ENCODE measurements at places on chromosomes 1 and 21.

DNA sequence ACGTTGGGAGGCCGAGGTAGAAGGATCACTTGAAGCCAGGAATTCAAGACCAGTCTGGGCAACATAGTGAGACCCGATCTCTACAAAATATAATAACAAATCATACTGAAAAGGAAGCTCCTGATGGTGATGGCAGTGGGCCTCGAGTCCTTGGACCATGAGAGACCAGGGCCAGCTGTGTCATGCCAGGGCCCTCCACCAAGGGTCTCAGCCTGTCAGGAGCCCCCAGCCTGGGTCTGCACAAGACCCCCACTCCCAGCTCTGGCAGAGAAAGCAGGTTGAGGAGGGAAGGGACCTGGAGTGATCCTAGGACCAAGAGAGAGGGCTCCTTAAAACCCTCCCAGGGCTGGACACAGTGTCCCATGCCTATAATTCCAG, 6.7 kb upstream of the CTRC start:
- DNase-seq, result no peak

GRCh38 chr1:116164150-116164549, 53.0 kb downstream of the MAB21L3 start:
- DNase-seq, result no peak

DNA sequence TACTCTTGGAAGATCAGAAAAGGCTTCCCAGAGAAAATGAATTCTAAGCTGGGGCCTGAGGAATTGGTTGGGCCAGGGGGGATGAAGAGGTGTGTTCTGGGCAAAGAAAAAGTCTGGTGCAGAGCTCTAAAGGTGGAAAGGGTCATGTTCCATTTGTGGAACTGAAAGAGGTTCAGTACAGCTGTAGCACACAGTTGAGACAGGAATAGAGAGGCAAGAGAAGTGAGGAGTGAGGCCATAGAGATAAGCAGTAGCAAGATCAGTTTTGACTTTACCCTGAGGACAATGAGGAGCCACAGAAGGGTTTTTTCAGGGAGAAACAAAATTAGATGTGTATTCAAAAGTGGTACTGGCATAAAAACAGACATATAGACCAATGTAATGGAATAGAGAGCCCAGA, 30.3 kb upstream of the MUTYH start:
- DNase-seq, result no peak

GRCh38 chr1:231499148-231499763, 29.2 kb upstream of the TSNAX start:
- no peak for DNase-seq

DNA sequence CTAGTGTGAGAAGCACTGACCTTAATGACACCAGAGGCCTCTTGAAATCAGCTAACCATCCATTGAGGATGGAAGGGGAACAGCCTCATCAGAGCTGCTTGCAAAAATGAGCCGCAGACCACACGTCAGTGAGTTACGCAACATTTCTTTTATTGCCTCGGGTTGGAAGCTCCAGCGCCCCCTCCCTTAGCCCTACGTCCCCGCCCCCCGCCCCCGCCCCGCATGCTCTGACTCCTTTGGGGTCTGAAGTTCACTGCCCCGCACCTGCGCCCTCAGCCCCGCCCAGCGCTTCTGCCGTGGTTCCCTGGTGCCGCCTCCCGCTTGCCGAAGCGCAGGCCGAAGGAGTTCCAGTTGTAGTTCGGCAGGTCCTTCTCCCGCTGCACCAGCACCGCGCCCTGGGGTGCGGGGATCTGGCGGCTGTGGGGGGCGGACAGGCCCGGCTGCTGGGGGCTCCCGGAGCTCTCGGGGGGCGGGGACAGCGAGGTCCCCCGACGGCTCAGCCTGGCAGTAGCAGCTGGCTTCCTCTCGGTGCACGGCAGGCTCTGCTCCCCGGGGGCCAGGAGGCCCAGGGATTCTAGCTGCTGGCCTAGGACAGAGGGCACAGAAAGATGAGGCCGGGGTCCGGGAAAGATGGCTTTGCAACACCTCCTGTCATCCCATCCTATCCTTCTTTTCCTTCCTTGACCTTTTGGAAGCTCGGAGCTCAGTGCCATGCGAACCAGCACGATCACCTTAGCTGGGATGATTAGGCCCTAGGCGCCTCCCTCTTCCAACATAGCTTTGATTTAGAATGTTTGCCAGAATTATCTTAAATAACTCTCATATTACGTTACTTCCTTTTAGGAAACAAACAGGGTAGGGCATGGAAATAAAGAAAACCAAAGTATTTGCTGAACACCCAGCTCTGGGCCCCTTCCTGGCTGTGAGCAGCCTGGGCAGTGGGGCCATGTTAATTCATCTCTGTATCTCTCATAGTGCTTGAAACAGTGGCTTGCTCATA, 5.8 kb downstream of the KISS1 start:
- DNase-seq, result peak; percentile 41

DNA sequence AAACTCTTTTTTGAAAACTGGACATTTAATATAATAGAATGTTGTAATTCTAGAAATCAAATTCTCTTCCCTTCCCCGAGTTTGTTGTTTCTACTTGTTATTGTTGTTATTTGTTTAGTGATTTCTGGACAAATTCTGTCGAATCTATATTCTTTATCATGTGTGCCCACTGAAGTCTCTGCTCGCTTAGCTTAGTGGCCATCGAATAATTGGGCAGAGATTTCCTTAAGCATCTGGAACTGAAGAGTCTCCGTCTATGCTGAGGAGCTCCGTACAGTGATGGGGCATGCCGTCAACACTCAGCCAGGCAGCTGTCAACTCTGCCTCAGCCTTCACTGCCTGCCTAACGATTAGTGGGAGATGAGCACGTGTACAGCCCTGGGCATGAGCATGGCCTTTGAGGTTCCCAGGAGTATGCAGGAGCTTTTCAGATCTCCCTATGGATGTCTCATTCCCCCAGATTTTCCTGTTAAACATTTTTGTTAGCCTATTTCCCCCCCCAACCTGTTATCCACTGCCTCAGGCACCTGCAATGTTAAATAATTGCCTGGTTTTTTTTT, 66.8 kb downstream of the SLX9 start:
- DNase-seq, result no peak

DNA sequence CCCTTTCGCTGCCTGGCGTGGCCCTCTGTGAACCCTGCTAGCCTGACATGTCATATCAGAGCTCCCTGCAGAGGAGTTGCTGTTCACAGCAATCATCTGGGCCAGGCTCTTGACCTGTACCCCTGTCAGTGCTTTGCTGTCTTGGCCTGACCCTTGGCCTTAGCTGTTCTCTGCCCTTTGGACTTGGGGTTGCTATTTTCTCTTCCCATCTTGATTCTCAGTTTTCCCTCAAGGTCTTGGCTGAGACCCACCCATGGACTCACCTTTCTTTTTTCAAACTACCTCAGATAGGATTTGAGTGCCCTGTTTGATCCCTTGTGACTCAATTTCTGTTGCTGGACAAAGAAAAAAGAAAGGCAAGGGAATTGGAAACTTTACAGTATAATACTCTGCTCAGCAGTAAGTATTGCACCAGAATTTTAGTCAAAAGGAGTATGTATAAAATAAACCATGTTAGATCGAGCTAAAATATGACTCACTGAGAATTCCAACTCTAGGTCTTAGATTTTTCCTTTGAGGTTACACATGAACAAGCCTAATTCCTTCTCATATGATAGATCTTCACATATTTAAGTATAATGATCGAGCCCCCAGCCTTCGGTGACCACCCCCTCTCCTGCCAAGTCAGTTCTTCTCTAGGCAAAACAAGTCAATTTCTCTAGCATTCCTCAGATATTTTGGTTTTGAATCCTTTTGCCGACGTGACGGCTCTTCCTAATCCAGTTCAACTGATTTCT, 110.5 kb downstream of the NGF start:
- DNase-seq, result no peak

DNA sequence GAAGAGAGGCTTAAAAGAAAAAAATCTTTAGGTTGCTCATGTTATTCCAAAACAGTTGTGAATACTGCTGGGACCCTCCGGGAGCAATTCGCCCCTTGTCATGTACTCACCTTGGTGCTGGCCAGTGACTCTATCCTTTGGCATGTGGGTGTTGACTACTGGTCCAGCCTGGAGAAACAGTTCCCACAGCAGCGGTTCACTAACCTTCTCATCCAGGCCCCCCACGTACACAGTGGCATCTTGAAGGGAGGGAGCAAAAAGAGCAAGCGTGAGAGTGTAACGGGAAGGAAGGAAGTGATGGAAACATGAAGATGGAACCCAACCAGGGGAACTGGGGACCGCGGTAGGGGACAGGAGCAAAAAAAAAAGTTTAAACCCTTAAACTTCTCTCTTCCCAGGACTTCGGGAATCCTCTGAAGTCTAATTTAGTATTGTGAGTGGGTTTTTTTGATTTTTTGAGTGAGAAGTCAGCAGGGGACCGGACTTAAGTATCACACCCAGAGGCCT, 494 bp downstream of the SF3B4 start:
- DNase-seq, result no peak

DNA sequence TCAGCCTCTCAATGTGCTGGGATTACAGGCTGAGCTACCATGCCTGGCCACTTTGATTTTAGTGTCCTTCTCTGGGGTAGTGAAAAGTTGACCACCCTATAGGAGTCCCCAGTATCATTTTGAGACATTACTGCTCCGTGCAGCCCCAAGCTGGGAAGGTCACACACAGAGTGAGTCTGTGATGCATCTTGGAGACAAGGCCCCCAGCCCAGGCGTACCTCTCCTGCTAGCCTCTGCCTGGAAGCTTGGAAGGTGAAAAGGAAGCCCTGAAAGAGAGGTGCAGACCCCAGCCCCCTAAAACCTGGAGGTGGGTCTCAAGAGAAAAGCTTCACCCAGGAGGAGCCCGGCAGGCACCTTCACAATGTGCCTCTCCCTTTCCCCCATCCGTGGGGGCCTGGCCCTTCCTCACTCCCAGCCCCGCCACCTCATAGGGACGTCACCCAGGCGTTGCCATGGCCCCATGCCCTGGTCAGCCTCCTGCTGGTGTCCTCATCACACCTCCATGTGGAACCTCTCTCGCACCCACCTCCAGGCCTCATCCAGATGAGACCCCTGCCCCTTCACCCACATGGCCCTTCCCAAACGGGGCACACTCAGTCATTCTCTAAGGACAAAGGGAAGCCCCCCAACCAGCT, 5.6 kb upstream of the ARF1 start:
- DNase-seq, result no peak

DNA sequence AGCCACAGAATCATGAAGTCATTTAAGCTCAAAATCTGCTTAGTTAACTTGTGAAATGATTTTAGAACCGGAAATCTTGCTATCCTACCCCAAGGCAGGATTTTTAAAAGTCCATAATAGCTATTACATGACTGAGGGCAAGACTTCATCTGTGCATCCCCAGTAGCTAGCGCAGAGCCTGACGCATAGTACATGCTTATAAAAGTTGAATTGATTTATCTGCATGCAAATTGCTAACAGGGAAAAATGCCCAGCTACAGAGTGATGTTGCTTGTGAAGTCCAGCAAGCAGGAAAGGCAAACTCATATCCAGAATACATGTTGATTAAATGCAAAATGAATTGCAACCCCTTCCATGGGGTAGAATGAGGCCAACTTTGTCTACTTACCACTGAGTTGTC, 8.1 kb upstream of the MAP1LC3C start:
- no peak for DNase-seq

DNA sequence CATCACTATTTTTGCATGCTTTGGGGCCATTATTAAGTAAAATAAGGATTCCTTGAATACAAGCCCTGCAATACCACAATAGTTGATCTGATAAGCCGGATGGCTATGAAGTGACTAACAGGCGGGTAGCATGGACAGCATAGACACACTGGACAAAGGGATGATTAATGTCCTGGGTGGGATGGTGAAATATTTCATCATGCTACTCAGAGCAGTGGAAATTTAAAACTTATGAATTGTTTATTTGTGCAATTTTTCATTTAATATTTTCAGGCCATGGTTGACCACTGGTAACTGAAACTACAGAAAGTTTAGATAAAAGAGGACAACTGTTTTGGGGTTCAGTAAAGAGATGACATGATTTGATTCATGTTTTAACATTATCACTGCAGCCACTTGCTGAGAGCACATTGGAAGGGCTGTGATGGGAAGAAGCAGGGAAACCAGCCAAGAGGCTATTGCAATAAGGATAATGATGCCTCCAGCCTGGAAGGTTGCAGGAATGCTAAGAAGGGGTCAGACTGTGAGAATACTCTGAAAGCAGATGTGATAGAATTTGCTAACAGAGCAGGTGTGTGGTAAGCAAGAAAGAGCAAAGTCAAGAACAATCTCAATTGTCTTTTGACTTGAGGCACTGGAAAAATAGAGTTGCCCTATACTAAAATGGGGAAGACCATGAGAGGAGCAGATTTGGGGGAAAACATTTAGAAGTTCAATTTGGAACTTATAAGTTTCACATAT, 62.5 kb upstream of the TNFSF4 start:
- no peak for DNase-seq

- DNase-seq, result no peak
These were observed 7.6 kb downstream of the MEX3A start for GRCh38 chr1:156074661-156075060.

- DNase-seq, result no peak
These were observed 356.9 kb downstream of the SIPA1L2 start for GRCh38 chr1:232273011-232273410.

GRCh38 chr1:158391099-158391498, 8.2 kb downstream of the OR10T2 start:
- DNase-seq, result no peak

GRCh38 chr1:57222801-57223200, 201.1 kb downstream of the DAB1 start:
- no peak for DNase-seq

DNA sequence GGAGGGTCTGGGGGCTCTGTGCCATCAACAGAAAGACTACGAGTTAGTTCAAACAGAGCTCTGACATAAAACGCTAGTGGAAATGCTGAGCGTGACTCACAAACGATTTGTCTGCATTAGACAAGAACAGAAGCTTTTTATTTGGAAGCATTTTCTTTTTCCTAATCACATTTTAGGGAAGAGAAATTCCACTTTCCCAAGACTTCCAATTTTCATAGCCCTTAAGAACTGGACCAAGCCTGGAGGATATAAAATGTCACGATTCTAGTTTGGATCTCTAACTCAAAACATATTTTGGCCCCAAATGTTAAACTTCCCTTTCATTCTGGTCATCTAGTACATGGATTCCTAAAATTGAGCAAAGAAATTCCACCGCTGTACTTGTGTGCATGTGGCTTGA, 320.0 kb downstream of the PCP4 start:
- no peak for DNase-seq

DNA sequence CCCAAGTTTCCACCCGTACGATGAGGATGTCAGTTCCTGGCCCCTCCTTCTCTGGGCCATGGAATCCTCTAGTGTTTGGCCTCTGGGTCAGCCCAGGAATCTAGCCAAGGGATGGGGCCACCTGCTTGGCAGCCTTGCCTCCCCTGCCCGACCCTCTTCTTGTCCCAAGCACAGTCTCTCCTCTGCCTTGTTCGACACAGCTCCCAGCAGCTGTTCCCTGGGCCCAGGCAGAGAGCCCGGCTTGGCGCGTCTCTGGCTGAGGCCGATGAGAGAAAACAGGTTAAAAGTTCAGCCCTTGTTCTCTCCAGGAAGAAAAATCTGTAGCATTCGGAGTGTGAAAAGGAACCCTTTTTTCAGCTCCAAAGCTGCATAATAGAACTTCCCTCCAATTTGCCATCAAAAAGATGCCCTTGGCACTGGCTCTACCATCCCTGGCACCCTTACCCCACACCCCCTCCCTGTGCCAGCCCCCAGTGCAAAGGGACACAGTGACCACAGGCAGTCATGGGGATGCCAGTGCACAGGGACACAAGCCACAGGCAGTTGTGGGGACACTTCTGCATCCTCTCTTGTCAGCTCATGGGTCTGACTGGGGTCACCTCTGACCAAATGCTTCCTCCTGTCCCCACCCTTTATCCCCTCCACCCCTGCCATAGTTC, 68.4 kb downstream of the EPHB2 start:
- DNase-seq, result no peak

All from activated CD8-positive, alpha-beta memory T cell treated with anti-CD3 and anti-CD28 coated beads, Interleukin-2, amount 50 U/mL, for 4 hours (primary cell).